ENCODE measurements at places on chromosomes 1 and 21.

- DNase-seq, result no peak
Observed at GRCh38 chr1:169572187-169572586, 14.1 kb downstream of the F5 start.

- peak; percentile 8 for DNase-seq
Observed at GRCh38 chr21:46114963-46115362, 17.1 kb downstream of the COL6A2 start.

GRCh38 chr1:111804776-111805175 lies 49.1 kb downstream of the DDX20 start:
- no peak for DNase-seq

GRCh38 chr1:116254776-116255175 lies 118.3 kb upstream of the ATP1A1 start:
- no peak for DNase-seq

DNA sequence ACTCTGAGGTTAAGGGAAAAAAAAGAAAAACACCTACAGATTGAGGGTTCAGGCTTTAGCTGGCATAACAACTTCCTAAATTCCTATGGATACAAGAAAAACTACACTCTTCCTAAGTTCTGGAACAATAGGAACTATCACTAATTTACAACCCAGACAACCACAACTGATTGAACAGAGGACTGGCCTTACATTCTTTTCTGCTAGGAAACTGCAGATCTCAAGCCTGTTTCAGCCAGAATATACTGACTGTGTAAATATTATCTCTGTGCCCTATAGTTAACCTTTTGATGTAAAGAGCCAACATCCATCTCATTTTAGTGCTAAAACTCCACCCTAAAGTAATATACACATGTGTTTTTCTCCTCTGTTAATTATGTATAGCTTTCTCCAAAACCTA lies 1186.5 kb upstream of the TMPRSS15 start:
- no peak for DNase-seq

DNA sequence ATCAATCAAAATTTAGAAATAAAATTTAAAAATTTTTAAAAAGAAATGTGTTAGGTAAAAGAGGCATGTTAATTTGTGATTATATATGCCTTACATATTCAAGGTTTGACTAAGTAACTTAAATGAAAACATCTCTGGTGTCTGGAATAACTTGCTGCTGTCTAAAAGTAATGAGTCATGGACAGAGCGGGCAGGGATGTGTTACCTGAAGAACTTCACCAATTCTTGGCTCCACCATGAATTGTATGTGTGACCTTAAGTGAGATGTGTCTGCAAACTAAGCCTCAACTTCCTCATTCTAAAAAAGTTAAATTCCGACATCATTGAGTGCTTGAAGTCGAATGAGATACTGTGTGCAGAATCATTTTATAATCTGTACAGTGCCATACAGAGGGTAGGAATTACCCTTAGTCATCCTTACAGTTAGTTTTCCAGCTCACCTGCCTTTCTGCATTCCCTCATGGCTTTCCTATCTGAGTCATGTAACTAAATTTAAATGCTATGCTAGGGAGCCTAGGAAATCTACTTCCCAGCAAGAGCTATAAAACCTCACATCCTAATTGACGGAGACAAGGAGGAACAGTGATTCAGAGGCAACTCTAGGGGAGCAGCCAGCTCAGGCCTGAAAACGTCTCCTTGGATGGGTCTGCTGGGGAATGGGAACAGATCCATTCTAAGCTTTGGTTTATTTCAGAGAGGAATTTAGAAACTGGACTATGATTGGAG lies 100.7 kb upstream of the TSPAN2 start:
- no peak for DNase-seq

DNA sequence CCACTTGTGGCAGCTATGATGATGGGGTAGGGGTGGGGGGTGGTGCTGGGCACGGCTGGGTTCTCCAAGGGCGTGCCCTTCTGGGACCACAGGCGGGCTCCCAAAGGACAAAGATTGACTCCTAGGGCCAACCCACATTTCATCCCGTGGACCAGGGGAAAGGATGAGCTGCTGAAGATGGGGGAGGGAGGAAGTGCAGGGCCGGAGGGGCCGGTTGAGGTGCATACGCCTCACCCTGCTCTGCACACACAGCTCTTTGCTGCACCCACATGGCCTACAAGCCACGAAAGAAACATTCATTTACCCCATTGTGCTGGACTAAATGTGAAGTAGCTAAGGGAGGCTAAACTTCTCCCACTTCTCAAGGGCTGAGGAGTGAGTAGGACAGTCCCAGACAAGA lies 34.2 kb upstream of the GNPAT start:
- no peak for DNase-seq

GRCh38 chr1:9912264-9912936 lies 2.3 kb upstream of the CTNNBIP1 start:
- no peak for DNase-seq

- no peak for DNase-seq
Observed at GRCh38 chr1:68426594-68426993, 23.2 kb downstream of the RPE65 start.

DNA sequence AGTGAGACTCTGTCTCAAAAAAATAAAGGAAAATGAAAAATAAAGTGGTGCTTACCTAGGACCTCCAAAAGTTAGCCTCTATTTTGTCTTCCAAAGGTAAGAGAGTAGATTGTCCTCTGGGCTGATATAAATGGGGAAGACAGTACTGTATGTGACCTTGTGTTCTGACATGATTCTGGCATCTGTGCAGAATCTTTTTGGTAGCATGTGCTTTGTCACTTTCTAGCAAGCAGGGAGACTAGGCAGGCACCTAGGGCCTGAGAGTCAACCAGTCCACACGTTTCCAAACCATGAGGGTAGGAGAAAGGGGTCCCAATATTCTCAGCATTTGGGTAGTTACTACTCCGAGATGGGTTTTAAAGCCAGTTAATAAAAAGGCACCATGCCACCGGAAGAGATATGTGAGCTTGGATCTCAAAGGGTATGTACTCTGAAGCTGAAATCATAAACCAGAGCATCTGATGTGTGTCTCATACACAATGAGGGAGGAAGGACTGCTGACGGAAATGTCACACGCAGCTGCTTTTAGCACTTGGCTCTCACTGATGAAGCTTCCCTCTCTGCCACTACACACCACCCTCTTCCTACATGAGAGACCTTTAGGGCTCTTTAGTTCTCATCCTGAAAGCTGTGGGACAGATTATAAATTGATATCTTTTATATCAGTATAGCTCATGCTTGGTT lies 27.0 kb upstream of the SLC16A1 start:
- DNase-seq, result no peak

DNA sequence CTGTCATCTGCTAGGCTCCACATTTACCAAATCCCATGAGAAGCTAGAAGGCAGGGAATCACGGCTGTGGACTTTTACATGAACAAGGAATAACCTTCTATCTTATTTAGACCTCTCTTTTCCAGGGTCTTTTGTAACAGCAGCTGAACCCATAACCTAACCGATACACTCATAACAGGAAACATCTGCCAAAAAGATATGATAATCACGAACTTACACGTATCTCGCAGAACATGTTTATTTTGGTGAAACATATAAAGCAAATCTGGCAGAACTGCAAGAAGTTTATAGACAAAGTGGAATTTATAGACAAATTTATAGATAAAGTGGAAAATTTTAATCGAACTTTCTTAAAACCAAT lies 20.4 kb downstream of the TINAGL1 start:
- peak; percentile 28 for DNase-seq

- peak; percentile 89 for DNase-seq
Observed at GRCh38 chr1:21818656-21819055, 6.6 kb downstream of the LDLRAD2 start.

GRCh38 chr1:34924759-34925555 lies 4.5 kb downstream of the DLGAP3 start:
- DNase-seq, result no peak

DNA sequence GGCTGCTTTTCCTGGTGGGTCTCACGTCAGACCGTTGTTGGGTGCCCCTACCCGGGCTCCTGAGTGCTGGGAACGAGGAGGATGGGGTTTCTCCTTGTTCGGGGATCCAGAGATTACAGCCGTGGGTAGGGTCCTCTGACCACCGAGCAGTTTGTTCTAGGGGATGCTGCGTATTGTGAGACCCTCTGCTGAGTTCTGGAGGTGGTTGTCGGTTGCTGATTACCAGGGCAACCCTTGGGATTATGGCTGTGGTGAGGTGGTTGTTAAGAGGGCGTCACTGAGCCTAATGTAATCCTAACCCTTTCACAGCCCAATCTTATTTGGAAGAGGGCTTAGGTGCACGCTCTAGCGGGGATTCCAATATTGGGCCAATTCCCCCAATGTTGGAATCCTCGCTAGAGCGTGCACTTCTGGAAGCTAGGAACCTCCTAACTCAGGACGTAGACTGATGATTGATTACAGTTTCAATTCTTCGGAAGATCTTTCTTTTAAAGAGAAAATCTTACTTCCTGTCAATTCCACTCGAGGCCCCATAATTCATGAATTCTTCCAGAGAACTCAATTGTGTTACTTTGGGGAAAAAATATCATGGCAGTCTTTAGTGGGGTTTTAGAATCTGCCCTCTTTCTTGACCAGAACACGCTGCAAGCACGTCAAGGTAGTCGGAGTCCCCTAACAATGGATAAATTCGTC lies 483 bp downstream of the TCEANC2 start:
- peak; percentile 55 for DNase-seq

DNA sequence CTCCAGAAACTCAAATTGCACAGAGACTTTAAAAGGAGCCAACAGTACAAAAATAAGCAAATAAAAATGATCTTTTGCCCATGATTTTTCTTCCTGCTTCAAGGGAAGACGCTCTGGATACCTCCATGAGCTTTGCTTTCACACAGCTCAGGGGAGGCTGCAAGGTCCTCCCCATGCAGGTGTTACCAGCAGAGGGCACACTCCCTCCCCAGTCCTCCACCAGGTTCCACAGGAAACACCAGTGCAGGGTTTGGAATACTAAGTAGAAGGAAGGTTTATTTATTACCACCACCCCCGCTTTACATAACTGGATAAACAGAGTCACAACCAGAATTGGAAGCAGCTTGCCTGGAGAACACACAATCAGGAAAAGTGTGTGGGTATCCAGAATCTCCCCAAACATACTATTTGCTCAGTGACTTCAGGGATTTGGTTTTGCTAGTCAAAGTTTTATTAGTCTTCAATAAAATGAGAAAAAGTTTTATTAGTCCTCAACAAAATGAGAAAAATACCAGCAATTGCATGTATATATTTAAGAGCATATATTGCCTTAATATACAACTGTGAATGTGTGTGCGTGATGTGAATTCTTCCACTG lies 37.3 kb downstream of the HSD3B1 start:
- no peak for DNase-seq

DNA sequence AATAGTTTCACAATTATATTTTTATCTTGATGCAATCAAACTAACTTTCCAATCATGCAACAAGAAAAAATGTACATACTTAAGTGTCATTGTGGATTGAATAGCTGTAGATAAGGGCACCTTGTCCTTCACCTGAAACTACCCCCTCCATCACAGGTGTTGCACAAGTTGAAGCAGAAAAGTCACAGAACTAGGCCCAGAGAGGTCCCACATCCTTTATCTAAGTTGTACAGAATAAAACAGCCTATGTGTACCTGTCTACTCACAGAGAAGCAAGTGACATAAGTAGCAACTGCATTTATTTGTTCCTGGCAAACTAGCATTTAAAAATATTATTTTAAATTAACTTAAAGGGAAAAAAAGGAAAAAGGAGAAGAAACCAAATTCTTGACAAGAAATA lies 256.8 kb downstream of the FAF1 start:
- DNase-seq, result no peak

GRCh38 chr1:31771891-31772668 lies 7.9 kb upstream of the ADGRB2 start:
- no peak for DNase-seq

DNA sequence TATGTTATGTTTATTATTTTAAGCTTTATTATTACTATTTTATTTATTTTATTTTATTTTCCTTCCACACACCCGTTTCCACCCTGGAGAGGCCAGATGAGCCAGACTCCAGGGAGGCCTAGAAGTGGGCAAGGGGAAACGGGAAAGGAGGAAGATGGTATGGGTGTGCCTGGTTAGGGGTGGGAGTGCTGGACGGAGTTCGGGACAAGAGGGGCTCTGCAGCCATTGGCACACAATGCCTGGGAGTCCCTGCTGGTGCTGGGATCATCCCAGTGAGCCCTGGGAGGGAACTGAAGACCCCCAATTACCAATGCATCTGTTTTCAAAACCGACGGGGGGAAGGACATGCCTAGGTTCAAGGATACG lies 468 bp upstream of the MX1 start:
- no peak for DNase-seq

- no peak for DNase-seq
Observed at GRCh38 chr1:6574818-6575217, 5.0 kb upstream of the ZBTB48 start.

- DNase-seq, result no peak
Observed at GRCh38 chr1:170520601-170521000, 11.4 kb upstream of the GORAB start.

DNA sequence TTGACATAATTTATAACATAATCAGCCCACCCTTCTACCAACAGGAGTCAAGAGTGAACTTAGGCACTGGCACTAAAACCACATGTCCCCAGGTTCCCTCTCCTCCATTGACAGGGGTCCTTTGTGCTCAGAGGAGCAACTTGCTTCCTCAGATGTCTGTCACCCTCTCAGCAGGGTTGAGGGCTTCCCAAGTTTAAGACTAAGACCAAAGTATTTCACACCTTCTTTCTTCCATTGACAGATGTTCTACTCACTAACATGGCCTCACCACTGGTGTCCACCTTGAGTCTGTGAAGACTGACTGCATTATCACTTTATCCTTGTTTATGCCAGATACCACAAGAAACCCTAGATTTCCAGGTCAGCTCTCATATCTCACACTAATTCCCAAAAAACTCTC lies 56.5 kb downstream of the CCDC18 start:
- DNase-seq, result no peak

- DNase-seq, result no peak
Observed at GRCh38 chr1:96214982-96215381, 506.6 kb upstream of the PTBP2 start.

DNA sequence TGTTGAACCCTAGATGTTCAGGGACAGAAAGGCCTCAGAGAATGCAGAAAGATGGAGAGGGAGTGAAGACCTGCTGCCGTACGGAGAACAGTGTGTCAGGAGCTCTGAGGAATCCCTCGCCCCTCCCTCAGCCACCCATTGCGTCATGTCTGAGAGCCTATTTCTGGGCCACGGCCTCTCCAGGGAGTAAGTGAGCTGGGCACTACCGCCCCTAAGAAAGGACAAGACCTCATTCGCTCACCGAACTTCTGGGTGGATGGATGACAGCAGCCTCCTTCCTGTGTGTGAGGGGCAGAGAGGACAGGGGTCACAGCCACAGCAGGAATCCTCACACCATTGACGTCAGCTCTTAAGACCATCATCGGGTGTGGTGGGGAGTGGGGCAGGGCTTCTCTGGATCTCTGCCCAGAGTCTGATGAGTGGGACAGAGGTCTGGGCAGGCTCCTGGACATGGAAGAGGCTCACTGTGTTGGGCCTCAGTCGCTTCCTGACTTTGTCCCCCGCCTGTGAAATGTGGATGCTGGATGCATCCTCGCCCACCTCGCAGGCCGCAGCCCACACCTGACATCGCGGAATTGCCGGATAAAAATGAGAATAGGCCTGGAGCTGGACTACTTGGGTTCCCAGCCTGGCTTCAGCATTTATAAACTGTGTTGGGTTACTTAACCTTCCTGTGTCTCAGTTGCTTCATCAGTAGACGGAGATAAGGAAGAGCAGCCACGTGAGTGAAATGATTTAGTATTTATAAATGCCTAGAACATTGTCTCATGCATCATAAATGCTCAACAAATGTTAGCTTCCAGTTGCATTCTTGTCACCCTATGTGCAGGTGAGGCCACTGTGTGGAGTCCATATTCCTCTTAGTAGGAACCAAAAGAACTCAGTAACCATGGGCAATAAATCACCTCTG lies 238.6 kb downstream of the TRABD2B start:
- no peak for DNase-seq

- DNase-seq, result no peak
Observed at GRCh38 chr21:32463889-32464300, 51.4 kb downstream of the EVA1C start.
